ENCODE measurements at places on chromosomes 7 and 10.

- no peak for DNase-seq
These were observed 1.4 kb upstream of the RTKN2 start for GRCh38 chr10:62270020-62270419.

DNA sequence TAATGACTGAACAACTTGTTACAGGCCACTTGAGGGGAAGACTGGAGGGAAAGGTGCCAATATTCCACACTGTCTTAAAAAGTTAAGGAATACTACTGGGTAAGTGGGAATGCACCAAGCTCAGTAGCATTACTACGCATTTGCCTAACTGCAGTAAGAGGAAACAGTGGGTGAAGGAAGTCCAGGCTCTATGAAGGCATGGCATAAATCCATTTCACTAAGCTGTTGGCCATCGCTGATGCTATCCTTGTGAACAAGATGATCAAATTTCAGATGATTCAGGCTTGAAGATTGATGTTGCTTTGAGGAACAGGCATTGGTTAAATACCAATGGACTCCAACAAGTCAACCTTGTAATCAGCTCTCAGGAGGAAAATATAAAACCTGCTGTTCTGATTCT, 44.2 kb upstream of the TES start:
- DNase-seq, result no peak

- no peak for DNase-seq
These were observed 56.5 kb downstream of the MMRN2 start for GRCh38 chr10:86900955-86901354.

- DNase-seq, result no peak
These were observed 46.9 kb downstream of the ATE1 start for GRCh38 chr10:121880895-121881294.

DNA sequence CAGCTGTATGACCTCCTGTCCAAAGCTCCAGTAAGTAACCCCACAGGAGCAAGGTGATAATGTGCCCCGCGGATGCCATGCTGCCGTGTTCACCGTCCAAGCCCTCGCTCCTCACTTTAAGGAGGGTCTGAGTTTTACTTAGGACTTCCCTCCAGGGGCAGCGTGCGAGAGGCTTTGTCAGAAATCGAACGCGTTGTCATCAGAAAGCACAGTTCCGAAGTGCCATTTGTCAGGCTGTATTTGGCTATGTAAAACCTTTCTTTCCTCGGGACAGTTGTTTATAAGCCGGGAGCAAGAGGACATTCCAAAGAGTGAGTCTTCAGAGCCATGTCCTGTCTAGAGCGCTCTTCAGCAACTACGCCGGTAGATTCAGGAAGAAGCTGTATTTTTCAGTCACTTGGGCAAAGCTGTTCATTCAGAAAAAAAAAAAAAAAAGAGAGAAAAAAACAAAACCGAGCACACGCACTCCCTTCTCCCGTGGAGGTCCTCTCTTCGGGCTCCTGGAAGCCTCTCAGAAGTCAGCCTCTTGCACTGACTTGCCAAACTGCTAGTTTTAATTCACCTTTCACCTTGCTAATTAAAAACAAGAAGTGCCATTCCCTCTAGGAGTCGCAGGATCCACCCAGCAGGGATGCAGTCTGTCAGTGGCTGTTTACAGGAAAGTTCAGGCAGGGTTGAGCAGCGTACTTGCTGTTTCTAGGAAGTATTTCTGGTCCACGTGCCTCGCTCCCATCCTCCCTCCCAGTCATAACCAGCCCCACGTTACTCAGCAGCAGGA, at the start of gene SEMA3E:
SEMA3E (minus strand) TSS at position 676 of the 778 bp plus-strand sequence.
- no peak for DNase-seq

DNA sequence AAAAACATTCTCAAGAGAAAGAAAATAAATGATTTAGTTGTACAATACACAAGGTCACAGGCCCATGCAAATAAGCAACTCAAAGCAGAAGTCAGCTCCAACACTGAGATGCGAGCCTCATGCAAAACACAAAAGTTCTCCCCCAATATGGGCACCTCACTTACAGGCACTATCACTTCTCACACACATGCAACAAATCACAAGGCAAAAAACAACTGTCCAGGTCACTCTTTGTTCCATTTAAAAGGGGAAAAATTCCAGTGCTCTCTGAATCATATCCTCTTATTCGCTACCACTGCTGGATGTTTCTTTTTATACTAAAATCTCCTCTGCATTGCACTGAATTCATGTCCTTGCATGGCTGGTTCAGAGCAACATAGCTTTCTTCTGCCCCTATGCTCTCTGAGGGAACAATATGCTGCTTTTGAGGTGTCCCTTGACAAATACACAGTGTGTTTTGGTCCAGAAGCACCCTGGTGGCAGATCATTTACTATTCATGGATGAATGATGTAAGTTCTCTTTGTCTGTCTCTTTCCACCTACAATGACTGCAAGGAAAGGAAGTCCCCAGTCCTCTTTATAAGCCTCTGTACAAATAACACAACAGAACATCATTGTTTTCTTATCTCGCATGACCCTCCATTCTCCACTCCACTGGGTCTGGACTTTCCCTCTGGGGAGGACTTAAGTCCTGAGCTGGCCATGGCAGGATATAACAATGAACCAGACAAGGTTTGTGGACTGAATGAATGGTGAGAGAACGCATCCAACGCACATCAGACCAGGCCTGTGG, 85.4 kb upstream of the GSDME start:
- DNase-seq, result no peak

- DNase-seq, result no peak
These were observed 39.8 kb upstream of the TRIM8 start for GRCh38 chr10:102604439-102604841.

DNA sequence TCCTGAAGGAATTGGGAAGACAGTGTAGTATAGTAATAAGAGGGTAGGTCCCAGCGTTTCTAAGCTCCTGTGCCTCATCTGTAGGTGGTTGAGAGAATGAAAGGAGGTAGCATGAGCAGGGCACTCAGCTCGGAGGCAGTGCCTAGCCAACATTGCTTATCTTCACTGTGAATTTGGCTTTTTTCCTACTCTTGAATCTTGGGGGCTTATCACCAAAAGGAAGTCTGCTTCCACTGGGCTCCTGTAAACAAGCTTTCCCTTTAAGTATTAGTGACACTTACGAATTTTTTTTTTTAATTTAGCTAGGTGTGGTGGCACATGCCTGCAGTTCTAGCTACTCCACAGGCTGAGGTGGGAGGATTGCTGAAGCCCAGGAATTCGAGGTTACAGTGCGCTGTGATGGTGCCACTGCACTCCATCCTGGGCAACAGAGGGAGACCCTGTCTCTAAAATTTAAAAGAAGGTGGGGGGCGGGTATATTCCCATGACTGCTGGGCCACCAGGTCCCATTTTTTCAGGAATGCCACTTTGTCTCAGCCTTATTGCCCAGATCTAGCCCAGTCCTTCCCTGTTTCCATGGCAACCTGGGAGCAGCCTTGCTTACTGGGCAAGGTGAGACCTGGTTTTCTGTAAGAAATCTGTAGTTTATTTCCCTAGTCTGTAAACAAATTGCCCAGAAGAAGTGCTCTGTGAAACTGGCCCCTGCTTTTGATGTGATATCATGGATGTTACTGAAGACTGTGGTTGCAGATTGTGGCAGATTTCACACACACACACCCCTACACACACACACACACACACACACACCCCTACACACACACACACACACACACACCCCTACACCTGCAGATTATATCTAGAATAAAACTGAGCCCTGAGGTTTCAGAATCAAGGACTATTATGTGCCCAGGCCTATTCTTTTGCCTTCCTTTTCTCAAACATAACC, 19.4 kb downstream of the OGDH start:
- DNase-seq, result no peak

GRCh38 chr7:88071994-88072714, 138.1 kb downstream of the ADAM22 start:
- no peak for DNase-seq

DNA sequence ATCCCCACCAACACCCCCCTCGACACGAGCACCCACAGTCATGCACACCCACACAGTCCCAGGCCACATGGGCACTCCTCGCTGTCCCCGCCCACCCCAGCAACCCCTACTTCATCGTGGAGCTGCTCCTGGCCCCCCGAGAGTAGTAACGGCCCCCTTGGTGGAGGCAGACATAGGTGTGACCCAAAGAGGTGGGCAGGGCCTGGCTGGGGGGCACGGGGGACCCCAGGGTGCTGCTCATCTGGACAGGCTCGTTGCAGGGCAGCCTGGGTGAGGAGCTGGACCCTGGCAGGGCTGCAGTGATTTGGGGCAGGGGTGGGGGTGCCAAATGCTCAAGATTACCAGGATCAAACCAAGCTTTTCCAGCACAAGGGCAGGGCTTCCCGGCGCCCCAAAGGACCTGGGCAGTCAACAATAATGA, 42.4 kb upstream of the ZMIZ1 start:
- no peak for DNase-seq

DNA sequence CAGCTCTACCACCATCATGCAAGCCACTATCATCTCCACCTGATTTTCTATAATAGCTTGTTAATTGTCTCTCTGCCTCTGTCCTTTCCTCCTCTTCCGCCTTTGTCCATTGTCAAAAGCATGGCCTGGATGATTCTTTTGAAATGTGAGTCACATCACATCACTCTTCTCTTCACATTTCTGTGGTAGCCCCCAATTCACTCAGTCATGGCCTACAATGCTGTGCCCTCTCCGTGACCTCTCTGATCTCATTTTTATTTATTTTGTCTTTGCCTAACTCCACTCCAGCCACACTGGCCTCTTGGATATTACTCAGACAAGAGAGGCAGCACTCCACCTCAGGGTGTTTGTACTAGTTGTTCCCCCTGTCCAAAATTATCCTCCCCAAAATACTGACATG, 4.9 kb upstream of the ABCB4 start:
- no peak for DNase-seq

- no peak for DNase-seq
These were observed 2.6 kb upstream of the KBTBD2 start for GRCh38 chr7:32894171-32894570.
